NAMALWA (cell line): ENCODE measurements at places on chromosomes 1 and 21.
A peak's percentile ranks its signal among the peaks of the same experiment; 100 is the strongest.

DNA sequence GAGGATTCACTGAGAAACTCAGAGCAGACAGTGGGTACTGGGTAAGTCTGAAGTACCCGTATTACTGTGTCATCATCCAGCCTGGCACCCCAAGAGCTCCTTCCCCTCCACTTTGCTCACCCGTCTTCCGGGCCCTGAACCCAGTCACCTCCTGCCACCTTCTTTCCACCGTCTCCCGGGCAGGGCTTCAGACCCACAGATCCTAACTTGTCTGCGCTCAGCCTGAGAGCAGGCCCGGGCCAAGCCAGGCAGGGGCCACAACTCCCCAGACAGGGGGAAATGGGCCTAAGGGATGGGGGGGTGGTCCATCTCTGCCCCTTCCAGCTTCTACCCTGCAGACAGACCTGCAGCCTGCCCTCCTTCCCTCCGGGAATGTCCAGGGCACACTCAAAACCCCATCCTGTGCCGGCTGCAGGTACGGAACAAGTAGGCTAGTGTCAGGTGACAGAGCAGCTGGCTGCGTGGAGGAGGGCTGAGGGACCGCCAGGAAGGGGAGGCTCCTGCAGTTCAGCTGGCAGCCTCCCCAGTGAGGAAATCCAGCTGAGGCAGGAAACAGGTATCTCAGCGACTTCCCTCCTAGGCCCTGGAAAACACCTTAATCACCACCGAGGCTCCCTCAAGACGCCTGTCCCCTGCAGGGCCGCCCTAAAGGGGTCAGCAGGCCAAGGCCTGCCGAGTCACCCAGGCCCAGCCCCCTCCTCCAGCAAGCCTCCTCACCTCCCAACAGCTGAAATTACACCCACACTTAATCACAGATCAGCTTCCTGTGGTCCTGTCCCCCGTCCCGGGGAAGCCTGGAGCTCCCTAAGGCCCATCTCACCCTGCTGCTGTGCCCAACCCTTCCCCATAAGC is 3.5 kb downstream of the HSPG2 start:
- no peak for DNase-seq

GRCh38 chr1:51203121-51203873 is 32.8 kb upstream of the RNF11 start:
- no peak for DNase-seq

- no peak for DNase-seq
Observed at GRCh38 chr21:33401630-33401992, 1.6 kb upstream of the IFNGR2 start.

DNA sequence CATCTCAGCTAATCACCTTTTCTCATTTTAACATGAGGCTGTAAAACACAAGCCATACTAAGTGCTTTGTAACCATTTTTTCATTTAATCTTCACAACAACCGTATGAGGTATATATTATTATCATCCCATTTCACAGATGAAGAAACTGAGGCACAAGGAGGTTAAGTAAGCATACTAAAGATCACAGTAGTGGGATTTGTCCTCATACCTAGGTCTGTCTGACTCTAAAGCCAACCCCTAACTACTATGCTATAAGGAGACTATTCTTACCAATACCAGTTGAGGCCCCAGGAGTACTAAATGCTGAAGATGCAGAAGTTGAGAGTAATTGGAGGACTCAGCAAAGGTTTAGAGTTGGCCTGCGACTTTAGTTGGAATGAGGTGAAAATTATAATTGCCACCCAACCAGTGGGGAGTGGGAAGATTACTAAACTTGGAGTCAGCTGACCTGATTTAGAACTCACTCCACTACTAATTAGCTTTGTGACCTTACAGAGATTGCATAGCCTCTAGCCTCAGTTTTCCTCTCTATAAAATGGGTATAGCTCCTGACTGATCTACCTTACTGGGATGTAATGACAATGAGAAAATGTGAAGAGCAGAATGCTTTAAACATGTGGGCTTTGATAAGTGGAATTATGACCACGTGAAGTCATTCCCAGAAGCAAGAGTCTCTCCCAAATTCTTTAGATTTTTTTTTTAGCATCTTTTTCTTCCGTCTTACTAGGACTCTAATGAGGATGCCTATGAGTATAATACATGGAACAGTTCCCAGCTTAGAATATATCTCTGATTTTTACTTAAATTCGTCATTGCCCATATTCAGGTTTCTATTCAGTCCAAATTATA is 85.8 kb upstream of the IPO9 start:
- no peak for DNase-seq

DNA sequence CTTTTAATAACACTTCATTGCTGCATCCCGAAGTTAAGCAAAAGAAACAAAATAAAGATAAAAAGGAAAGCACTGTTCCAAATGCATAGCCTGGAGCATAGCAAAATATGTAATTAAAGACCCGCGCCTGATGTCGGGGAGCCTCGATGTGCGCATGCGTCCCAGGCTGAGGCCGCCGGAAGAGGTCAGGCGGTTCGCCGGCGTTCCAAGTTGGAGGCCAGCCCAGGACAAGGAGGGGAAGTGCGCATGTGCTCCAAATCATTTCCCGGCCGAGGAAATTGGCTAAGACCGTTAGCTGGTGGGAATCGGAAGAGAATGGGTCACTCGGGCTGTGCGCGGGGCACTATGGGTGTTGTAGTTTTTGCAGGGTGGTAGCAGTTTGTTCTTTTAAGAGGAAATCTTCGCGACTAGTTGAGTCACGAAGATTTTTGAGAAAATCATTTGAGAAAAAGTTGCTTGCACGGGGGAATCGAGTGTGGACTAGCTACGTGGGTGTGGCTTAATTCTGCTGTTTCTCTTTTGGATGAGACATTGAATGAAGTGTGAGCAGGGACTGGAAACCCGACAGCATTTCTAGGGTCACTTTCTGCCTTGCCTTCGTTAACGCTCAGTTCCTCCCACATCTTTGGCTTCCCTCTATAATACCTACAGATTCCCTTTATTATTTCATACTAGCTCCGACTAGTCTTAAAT is 31.0 kb upstream of the CD1D start:
- peak; percentile 90 for DNase-seq

GRCh38 chr1:32404946-32405345 is 10.7 kb upstream of the BSDC1 start:
- no peak for DNase-seq

DNA sequence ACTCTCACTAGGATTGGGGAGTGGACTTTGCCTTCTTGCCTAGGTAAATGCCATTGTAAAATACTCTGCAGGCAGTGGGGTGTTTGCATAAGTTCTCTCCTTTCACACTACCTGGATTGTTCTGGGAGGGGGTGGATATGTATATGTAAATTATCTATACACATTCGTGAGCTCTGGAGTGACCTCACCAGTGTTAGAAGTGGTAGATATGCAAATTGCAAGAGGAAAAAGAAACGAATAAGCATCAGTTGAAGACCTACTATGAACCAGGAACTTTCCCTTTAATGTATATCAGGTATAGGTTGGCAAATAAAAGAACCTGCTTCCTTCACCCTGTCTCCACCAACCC is 1.5 kb upstream of the ARHGEF11 start:
- DNase-seq: peak; percentile 27

DNA sequence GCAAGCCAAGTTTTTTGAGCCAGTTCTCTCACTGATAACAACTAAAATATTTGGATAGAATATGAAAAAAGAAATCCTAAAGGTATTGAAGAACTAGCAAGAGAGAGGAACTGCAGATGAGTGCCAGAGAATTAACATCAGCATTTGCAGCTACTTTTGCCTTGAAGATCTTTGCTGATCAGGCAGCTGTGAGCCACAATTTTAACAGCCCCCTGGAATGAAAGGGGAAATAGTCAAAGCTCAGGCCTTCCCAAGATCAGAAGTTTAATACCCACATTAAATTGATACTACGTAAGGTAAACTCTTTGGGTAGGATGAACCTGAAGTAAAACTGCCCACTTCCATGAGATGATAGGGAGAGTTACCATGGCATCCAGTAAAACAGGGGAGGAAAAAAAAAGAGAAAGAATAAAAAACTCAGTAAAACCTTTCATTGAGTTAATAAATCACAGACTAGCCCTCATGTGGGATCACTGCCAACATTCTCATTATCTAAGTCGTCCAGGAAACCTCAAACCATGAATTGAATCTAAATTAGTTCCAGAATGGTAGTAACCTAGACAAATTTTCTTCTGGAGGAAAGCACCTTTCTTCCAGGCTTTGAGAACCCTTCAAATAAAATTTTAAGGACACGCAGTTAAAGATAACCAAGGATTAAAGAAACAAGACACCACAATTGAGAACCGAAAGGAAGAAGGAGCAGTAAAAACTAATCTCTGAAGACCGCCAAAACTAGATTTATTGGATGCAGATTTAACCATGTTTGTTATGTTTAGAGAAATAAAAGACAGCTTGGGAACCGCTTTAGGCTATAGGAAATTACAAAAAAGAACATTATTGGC is 28.3 kb downstream of the SCP2 start:
- no peak for DNase-seq

- DNase-seq: no peak
Observed at GRCh38 chr21:36747815-36748383, 49.0 kb downstream of the SIM2 start.

DNA sequence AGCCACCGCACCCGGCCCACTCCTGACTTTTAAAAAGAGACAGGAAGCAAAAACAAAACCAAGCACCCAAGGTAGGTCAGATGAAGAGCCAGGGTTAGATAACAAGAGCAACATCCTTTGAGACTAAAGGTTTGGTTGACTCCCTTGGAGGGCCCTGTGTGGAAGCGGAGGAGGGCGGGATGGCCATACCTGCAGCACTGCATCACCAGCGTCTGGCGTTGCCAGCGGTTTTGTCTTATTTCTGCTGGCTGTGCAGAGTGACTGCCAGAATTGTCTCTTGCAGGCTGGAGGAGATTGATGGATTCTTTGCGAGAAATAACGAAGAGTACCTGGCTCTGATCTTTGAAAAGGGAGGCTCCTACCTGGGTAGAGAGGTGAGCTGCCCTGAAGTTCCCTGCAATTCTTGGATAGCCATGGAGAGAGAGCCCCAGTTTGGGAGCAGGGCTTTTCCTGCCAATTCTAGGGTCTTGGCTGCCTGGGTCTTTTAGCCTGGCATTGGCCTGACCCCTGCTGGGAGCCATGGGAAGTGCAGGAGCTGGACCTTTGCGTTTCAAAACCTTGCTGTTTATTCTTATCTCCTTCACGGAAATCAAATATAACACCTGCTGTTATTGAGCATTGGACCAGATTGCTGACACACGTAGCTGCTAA is 24.0 kb downstream of the QSOX1 start:
- DNase-seq: peak; percentile 80

GRCh38 chr1:171254859-171255258 is 6.6 kb downstream of the FMO1 start:
- no peak for DNase-seq

- DNase-seq: no peak
Observed at GRCh38 chr1:217889401-217889800, 258.3 kb downstream of the SPATA17 start.

- DNase-seq: no peak
Observed at GRCh38 chr1:62516600-62516999, 79.8 kb downstream of the USP1 start.

DNA sequence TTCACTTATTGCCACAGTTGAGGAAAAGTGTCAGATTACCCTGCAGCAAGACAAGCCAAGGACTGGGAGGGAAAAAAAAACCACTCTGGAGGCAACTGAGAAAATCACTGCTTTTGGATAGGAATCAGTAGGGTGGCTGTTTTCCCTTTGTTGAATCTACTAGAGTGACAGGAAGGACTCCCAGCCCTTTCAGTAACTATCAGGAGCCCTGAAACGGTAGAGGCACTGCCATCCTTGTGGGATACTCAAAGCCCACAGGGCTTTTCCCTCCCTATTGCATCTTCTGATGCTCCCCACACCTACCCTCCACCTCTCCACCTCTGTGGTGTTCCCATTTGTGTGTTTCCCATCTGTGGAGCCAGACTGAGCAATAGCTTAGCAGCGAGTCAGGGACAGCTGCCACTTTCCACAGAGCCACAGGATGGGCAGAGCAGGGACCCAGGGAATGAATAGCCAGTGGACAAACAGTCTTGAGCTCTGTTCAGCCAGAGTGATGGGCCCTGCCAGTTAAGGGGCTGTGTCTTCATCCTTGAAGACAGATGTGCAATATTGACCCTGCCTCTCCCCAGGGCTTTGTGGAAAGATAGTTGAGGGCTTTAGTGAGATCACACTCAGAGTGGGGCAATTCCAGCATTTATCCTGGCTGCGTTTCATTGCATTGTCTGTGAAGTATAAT is 13.9 kb downstream of the UBIAD1 start:
- DNase-seq: no peak

GRCh38 chr1:145891143-145891542 is 5.5 kb upstream of the ANKRD35 start:
- no peak for DNase-seq

DNA sequence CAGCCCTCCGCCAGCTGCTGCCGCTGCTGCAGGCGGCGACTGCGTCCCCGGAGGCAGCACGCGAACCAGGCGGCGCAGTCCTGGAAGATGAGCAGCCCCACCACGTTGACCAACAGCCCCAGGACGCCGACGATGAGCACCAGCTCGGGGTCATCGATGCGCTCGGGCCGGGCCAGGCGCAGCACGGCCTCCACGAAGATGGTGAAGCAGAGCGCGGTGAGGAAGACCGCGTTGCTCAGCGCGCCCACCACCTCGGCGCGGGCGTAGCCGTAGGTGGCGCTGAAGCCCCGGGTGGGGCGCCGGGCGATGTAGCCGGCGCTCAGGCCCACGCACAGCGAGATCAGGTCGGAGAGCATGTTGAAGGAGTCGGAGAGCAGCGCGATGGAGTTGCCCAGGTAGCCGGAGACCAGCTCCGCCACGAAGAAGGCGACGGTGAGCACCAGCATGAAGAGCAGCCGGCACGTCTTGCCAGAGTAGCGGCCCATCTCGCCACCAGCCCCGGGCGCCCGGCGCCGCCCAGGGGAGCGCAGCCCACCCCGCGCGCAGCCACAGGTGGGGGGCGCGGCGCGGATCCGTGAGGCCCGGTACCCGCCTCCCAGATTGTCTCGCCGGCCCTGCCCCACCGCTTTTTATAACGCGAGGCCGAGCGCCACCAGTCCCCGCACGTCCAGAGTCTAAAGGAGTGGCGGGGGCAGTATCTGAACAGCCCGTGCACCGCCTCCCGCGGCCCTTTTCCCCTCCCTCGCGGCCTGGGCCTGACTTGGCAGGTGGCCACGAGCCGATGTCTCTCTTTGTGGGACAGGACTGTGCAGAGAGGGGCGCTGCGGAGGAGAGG is at the start of gene SLC30A10:
Gene SLC30A10 (minus strand): TSS at position 602 of the 835 bp plus-strand sequence. CDS start 117 bp downstream, at position 485.
- DNase-seq: no peak

GRCh38 chr21:14985306-14985705 is 79.5 kb downstream of the NRIP1 start:
- no peak for DNase-seq

DNA sequence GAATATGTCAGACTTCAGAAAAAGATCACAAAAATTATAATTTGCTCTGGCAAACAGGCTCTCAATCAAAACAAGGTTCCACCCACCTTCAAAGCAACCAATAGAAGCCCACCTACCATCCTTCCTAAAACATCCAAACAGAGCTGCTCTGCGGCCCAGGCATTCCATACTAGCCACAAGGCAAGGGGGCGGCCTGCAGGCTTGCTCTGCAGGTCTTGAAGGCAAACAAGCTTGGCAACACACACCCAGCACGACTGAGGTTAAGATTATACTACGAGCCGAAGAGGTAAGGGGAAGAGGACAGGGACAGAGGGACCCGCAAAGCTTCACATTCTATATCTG is 207.3 kb downstream of the SLC45A1 start:
- peak; percentile 57 for DNase-seq

GRCh38 chr1:203336097-203336496 is 14.8 kb downstream of the FMOD start:
- DNase-seq: no peak

- DNase-seq: no peak
Observed at GRCh38 chr1:171622152-171622462, at the start of gene MYOCOS. MYOCOS (plus strand) TSS chr1:171622243; CDS start chr1:171623884, 1,641 bp downstream.

- no peak for DNase-seq
Observed at GRCh38 chr1:234230414-234230862, 142.8 kb upstream of the COA6 start.

- no peak for DNase-seq
Observed at GRCh38 chr1:5404412-5405203, 587.6 kb downstream of the NPHP4 start.
